ENCODE measurements at places on chromosomes 16 and 17. TPM values are rescaled to one million over a fixed set of nuclear protein-coding genes. Genes with fewer than 3 reads are reported as not detected.
A peak's percentile ranks its signal among the peaks of the same experiment; 100 is the strongest.

The PABPN1L gene
- not detected for total RNA-seq

The FKBP10 gene
- 236 TPM for total RNA-seq

The PRAC2 gene
- total RNA-seq = 0.71 TPM

The KRT32 gene
- not detected for total RNA-seq

The CHST5 gene
- total RNA-seq = not detected

The TBC1D3B gene
- total RNA-seq = 0.74 TPM

- no peak for DNase-seq
Measured at GRCh38 chr17:28747801-28748750, 4.3 kb downstream of the TRAF4 start.

DNA sequence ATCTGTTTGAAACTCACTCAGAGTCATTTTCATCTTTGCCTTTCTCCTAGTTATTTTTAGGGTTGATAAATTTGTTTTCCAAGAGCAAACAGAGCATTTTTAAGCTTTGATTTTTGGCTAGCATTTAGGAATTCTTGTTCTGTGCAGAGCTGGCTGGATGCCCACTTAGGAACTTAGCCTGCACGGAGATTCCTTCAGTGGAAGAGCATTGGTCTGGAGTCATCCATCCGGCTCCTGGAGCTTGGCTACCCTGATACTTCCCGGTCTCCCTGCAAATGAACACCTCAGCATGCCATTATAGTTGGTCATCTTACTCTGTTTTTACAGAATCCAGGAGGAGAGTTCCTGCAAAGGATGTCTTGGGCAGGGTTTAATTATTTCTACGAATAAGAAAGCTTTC is 57.1 kb downstream of the SPECC1 start:
- DNase-seq = no peak

- no peak for DNase-seq
Measured at GRCh38 chr16:12214509-12214908, 238.0 kb downstream of the SNX29 start.

- no peak for DNase-seq
Measured at GRCh38 chr16:23245268-23245667, 56.8 kb upstream of the SCNN1B start.

- no peak for DNase-seq
Measured at GRCh38 chr17:6285486-6285885, 149.4 kb downstream of the AIPL1 start.

GRCh38 chr16:79752396-79752795 is 151.9 kb upstream of the MAF start:
- no peak for DNase-seq

- DNase-seq = no peak
Measured at GRCh38 chr17:17546399-17547185, 44.9 kb downstream of the PEMT start.

DNA sequence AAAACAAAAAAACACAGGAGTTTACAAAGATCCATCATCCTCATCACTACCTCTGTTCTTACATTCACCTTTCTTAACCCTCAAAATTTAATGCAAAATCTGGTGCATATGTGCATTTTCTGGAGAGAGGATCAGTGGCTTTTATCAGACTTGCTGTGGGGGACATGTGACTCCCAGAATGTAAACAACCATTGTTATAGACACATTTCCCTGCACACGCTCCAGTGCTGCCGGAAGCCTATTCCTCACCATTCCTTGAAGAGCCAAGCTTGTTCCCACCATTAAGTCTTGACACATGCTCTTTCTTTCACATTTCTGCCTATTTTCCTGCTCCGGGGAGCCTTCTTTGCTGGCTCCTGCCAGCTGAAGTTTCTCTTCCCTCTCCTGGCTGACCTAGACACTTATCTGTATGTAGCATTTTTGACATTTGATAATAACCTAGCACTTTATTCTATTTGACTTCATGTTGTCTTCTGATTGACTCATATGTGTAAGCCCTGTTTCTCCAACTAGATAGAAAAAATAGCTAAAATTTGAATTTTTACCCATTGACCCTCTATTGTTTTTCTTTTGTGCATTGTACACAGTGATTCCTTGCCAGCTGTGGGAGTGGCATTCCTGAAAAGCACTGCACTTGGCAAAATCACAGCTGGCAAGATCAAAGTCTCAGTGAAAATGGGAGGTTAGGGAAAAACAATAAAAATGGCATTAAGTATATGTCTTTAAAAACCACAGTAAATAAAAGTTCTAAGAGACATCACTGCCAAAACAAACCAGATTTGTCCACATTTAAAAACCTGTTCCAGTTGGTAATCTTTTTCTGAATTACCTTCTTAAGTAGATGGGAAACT is 76.8 kb upstream of the CIBAR2 start:
- DNase-seq = peak; percentile 24

- DNase-seq = no peak
Measured at GRCh38 chr16:89145406-89146161, 26.0 kb upstream of the CDH15 start.

GRCh38 chr17:44086364-44087311 is 16.1 kb downstream of the G6PC3 start:
- DNase-seq = peak; percentile 86

- DNase-seq = no peak
Measured at GRCh38 chr17:6347776-6348175, 87.1 kb downstream of the AIPL1 start.

GRCh38 chr16:87707097-87707496 is 58.7 kb downstream of the KLHDC4 start:
- no peak for DNase-seq

DNA sequence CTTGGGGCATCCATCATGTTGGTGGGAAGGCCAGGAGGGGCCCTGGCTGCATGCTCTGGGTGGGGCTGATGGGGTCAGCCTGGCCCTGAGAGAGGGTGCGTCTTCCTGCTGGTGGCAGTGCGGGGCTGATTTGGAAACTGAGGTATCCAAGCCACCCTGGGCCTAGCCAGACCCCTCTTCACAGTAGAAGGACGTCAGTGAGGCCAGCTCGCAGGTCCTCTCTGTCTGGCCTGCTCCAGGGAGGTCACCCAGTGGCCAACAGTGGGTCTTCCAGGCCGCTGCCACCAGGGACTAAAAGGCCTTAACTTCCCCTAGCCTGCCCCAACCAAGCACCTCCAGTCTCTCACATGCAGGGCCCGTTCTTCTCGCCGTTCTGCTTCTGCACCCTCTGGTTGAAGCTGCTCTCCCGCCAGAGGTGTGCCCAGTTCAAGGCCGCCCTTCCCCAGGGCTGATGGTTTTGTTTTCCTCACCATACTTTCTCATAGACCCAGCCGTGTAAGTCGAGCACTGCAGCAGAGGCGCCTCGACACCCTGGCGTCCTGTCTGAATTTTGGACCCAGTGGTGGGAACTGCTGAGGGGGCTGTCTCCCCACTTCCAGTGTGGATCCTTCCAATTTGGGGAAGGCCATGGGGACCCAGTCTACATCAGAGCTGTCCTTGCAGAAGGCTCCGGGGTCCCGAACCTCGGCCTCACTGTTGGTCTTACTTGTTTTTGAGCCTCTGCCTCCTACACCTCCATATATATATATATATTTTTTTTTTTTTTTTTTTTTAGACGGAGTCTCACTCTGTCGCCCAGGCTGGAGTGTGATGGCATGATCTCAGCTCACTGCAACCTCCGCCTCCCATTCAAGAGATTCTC is 42.9 kb upstream of the CDC42EP4 start:
- DNase-seq = no peak

GRCh38 chr16:54545854-54546511 is 259.4 kb upstream of the IRX3 start:
- DNase-seq = no peak

DNA sequence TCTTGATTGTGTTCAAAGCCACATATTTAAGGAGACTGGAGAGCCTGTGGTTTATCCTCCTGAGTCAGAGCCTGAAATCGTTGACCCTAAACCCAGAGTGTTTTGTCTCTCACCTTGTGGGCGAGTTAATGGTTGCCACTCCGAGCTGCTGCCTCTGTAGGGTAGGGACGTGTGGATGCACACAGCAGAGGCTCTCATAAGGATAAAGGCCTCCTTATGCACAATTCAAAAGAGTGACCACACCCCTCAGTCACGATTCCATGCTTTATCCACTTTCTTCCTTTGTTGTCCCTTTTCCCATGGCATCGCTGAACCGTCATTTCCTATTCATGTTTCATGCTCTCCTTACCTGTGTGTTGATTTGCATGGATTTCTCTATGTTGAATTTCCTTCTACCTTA is 805.0 kb upstream of the RBFOX1 start:
- DNase-seq = no peak

- DNase-seq = no peak
Measured at GRCh38 chr17:27921077-27921476, 27.9 kb upstream of the LYRM9 start.

GRCh38 chr16:15993128-15993527 is 43.7 kb downstream of the ABCC1 start:
- no peak for DNase-seq

DNA sequence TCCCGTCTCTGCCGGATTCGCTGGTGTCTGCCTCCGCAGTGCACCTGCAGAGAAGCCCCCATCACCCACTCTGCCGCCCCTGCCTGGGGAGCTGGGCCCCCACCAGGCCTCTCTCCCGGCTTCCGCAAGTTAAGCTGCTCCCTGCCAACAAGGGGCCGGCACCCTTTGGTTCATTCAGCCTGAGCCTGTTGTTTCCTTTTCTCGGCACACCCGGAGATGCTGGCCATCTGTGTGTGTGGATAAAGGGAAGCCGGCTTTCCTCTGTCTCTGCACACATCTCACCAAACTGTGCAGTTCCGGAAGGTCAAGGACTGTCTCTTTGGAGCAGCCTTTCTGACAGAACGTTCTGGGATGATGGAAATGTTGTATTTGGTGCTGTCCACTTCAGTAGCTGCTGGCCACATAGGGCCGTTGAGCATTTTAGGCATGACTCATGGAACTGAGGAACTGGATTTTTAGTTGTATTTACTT is 6.8 kb downstream of the MAPK8IP3 start:
- DNase-seq = no peak

Data from SK-MEL-5 (cell line).